ENCODE measurements at places on chromosomes 5 and 9.

GRCh38 chr9:8611153-8611552 lies 811.6 kb upstream of the DMAC1 start:
- no peak for DNase-seq

GRCh38 chr9:104988539-104988938 lies 60.6 kb upstream of the ABCA1 start:
- DNase-seq, result no peak

- no peak for DNase-seq
Observed at GRCh38 chr9:107292821-107293542, 9.9 kb downstream of the RAD23B start.

GRCh38 chr5:142059304-142059940 lies 46.6 kb upstream of the GNPDA1 start:
- DNase-seq, result no peak

DNA sequence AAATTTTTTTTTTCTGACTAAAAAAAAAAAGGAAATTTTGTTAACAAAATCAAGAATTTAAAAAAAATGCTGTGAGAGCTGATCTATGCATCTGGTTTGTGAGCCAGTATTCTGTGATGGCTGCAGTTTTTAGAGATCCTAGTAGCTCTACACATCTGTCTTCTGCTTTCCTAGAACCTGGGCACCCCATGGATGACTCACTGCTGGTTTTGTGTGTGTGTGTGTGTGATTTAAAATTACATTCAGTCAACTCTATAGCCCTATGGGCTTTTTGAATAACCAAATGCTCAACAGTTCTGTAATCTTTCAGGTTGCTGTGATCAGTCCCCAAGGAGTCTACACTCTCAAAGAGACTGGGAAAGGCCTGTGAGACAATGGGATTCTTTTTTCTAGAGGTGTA lies 2.5 kb upstream of the PSMD5 start:
- no peak for DNase-seq

DNA sequence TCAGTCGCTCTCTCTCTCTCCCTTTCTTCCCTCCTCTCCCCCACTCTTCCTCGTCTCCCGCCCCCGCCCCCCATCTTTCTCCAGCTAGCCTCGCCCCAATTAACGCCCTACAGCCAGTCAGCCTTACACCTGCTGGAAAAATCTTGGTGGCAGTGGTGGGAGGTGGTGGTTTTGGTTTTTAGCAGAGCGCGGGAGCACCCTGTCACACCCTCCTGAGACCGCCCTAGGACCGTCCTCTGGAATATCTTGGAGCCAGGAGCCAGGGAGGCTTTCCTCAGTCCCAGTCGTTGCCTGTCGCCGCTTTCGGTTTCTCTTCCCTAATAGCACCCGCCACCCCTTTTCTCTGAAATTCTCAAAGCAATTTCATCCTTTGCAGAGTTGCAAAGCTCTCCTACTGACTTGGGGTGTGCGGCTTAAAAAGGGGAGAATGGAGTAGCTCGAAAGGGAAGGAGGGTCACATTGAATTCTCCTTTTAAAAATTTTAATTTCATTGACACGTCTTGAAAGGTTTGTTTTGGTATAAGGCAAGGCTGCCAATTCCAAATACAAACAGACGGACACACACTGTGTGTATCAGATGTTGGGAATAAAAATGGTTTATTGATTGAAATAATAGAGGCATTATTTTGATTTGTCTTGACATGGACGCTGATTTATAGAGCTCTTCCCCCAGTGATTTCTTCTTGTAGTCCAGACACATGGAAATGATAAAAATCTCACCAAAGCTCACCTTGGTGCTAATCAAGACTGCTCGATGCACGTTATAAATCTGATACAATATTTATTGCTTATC lies 301.3 kb downstream of the PARP8 start:
- no peak for DNase-seq

- DNase-seq, result no peak
Observed at GRCh38 chr5:148961261-148962199, 101.3 kb downstream of the SH3TC2 start.

DNA sequence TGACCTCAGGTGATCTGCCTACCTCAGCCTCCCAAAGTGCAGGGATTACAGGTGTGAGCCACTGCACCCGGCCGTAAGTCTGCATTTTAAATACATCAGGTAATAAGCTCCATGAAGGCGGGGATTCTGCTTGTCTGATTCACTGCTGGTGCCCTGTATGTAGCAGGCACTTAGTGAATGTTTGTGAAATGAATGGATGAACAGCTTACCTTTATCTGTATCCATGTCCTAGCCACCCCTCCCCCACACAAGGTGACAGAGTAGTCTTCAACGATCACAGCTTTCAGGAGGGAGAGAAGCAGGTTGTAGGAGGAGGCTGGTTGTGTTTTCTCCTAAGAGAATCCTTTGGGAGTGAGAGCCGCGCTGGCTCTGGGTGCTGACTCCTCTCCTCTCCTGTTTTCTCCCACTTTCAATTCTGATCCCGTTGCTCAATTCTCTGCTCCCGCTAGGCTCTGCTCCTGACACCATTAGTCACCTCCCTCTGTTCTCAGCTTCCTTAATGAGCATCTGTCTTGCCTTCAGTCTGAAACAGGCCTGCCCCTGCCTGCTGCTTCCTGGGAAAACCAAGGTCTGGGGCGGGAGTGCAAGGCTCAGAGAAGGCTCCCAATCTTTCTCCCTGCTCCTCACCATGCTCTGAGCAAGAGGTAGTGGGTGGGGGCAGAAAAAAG lies 88.8 kb upstream of the CTNNA1 start:
- no peak for DNase-seq

- DNase-seq, result no peak
Observed at GRCh38 chr9:682633-683508, 158.6 kb upstream of the DMRT1 start.

DNA sequence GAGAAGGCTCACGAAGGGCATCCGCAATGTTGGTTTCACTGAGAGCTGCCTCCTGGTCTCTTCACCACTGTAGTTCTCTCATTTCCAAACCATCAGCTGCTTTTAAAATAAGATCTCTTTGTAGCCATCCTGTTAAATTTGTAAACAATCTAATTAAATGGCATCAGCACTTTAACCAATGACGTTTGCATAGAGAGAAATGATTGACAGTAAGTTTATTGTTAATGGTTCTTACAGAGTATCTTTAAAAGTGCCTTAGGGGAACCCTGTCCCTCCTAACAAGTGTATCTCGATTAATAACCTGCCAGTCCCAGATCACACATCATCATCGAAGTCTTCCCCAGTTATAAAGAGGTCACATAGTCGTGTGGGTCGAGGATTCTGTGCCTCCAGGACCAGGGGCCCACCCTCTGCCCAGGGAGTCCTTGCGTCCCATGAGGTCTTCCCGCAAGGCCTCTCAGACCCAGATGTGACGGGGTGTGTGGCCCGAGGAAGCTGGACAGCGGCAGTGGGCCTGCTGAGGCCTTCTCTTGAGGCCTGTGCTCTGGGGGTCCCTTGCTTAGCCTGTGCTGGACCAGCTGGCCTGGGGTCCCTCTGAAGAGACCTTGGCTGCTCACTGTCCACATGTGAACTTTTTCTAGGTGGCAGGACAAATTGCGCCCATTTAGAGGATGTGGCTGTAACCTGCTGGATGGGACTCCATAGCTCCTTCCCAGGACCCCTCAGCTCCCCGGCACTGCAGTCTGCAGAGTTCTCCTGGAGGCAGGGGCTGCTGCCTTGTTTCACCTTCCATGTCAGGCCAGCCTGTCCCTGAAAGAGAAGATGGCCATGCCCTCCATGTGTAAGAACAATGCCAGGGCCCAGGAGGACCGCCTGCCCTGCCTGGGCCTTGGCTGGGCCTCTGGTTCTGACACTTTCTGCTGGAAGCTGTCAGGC lies 16.6 kb downstream of the SQSTM1 start:
- DNase-seq, result no peak

DNA sequence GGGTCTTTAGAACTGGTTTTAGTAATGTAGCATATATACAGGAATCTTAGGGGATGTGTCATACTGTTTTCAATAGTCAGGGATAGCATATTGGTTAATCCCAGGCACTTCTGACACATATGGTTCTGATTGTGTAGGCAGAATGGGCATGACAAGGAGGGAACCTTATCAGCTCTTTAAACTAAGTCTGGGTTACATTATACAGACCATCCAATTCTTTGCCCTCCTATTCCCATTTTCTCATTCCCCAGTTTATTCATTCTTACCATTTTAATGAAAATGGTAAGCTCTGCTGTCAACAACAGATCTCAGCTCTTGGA lies 85.1 kb downstream of the NDUFAF2 start:
- no peak for DNase-seq

GRCh38 chr9:132451276-132451675 lies 41.3 kb downstream of the CFAP77 start:
- DNase-seq, result no peak

DNA sequence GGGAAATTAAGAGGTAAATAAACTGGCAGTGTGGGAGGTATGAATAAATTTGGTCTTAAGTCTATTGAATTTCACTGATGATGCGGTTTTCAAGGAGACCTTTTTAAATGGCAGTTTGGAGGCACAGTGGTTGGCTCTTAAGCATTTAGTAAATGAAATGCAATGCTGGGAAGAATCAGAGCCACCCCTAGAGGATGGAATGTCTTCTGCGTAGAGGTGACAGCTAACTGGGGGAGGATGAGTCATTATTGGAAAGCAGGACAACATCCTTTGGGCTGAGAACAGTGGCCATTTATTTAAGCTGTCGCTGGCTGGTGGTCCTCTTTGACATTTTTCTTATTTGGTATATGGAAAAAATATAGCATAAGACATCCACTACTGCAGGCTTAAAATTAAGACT lies 163.2 kb downstream of the SH3GL2 start:
- DNase-seq, result no peak

DNA sequence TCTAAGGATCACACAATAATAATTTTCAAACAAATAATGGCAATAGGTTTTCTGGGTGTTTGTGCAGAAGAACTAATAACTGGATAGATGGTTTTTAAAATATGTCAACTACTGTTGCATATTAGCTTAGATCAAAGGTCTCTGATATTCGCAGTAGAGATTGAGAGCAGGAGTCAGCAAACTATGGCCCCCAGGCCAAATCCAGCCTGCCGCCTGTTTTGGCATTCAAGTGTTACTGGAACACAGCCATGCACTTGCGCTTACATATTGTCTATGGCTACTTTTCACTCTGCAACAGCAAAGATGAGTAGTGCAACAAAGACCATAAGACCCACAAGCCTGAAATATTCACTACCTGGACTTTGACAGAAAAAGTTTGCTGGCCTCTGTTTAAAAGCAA lies 260.8 kb downstream of the GRIA1 start:
- no peak for DNase-seq

DNA sequence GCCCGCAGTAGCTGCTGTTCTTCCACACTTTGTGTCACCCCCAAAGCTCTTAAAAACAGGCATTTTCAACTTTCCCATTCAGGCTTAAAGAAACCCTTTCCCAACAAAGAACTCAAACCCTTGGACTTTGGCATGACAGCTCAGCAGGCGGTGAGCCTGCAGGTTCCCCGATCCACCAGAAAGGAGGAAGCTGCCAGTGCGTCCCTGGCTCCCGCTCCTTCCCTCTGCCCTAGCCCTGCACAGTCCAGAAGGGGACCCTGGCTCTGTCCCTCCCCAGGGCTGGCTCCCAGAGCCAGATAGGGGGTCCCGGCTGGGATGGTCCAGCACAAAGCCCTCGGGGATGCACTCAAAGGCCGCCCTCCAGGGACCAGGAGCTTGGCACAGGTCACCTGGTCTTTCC lies 9.6 kb downstream of the SLC9A3 start:
- DNase-seq, result no peak

DNA sequence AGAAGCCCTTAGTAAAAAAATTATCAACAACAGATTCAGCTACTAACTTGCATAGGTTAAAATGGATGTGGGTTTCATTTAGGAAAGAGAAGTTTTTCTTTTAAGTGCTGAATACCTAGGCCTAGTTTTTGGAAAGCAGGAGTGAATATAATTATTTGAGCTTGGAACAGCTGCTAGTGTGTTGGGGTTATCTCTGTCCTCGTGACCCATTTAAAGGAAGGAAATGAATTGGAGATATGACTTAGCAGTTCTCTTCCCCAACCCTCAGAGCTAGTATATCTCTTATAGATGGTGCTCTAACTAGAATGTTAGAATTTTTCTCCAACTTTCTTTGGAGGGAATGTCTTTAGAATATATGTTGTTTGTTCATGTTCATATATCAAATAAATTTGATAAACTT lies 38.6 kb downstream of the ZNF366 start:
- DNase-seq, result no peak

DNA sequence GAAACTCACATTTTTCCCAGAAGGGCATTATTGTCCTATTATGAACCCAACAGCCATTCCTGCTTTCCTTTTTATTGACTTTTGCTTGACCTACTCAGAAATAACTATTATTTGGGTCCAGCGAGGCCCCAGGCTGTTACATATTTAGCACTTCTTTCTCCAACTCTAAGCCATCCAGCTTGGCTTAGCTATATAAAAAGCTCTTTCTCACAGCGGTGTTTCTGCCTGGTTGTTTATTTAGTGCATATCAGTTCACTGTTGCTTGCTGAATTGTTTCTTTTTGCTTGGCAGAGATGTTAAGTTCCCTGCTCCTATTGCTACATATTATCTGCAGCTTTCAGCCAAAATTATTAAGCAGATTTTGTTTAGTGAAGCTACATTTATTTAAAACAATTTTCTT lies 1156.8 kb upstream of the SEMA6A start:
- DNase-seq, result no peak

GRCh38 chr5:132776938-132777208 lies 166 bp downstream of the SEPTIN8 start:
- DNase-seq, result no peak

GRCh38 chr9:81183761-81184160 lies 505.6 kb downstream of the TLE1 start:
- no peak for DNase-seq
